Activated T-helper 17 cell treated with anti-CD3 and anti-CD28 coated beads, Interleukin-2, amount 50 U/mL, for 72 hours (primary cell): ENCODE measurements at places on chromosomes 13 and 19. TPM values are rescaled to one million over a fixed set of nuclear protein-coding genes. Genes with fewer than 3 reads are reported as not detected.

- ATAC-seq, result no peak
These were observed 5.5 kb upstream of the SERP2 start for GRCh38 chr13:44368062-44368591.

CYP2S1 gene
- not detected for total RNA-seq

NCR1 gene
- total RNA-seq, result not detected

PLIN5 gene
- not detected for total RNA-seq
